ENCODE measurements at places on chromosomes 2 and 18.

DNA sequence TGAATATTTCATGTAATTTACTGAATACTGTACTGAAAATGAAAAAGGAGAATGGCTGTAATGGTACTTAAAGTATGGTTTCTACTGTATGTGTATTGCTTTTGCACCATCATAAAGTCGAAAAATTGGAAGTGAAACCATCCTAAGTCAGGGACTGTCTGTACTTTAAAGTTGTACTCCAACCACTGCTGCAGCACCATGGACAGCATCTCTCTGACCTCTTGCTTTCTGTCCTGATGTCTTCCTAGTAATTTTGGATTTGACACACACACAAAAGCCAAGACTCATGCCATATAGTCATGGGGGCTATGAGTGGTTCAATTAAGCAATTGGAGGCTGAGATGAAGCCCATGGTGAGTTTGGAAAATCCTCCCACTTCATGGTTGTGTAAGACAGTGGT is 256.3 kb upstream of the PKDCC start:
- no peak for DNase-seq

GRCh38 chr18:31280502-31280901 is 37.5 kb upstream of the DSG1 start:
- no peak for DNase-seq

DNA sequence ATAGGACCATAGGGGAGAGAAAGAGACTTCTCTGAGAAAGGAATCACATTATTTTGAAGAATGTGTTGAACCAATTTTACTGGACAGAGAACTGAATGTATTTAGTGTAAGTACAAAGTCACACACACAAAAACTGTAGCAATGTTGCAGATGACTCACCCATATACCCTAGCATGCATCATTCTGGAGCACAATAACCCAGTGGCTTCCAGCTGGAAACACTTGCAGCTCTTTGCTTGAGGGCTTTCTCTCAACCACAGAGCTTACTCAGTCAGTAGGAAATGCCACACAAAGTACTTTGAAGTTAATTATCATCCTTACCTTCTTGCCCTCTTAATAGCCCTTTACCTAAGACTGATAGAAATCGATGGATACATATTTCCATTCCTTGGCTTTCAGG is 760.0 kb upstream of the FSHR start:
- no peak for DNase-seq

DNA sequence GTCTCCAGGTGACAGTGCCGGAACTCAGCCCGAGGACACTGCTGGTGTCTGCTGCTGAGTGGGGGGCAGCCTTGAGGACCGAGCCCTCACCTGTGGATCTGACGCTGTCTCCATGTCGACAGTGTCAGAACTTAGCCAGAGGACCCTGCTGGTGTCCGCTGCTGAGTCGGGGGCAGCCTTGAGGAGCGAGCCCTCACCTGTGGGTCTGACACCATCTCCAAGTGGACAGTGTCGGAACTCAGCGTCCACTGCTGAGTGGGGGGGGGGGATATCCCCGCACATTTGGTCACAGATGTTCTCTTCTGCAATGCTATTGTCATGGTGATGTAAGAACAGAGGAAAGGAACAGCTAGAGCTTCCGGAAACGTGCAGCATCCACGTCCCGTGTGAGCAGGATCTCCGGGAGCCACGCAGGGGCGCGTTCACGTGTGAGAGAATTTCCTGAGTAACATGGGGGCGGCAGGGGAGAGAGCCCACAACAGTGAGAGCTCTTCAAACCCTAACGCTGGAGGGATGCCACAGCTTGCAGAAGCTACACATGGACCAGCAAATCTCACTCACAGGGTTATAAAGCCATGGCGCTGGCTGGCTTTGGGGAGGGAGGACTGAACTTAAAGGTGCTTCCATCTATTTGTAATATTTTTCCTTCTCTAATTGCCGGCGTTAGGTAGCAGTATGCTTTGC is 250.7 kb upstream of the SALL3 start:
- no peak for DNase-seq

GRCh38 chr2:69385443-69386151 is 1.4 kb downstream of the GFPT1 start:
- no peak for DNase-seq

DNA sequence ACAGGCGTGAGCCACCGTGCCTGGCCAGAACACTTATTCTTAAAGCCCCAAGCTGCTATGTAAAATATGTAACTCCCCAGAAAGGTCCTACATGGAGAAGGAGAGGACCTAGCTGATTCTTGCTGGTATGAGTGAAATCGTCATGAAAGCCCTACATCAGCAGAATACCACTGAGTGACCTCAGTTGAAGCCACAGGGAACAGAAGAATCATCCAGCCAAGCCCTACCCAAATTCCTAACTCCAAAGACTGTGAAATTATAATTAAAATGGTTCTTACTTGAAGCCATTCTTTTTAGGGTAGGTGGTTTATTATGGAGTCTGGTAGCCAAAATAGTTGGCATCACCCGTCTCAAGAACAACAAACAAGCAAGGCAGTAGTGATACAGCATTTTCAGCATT is 4.5 kb upstream of the DTNB start:
- DNase-seq: no peak

- no peak for DNase-seq
These were observed 24.2 kb downstream of the VRK2 start for GRCh38 chr2:58070765-58071164.

GRCh38 chr2:100321179-100321865 is 979 bp downstream of the LONRF2 start:
- DNase-seq: no peak

GRCh38 chr2:98134172-98135005 is 47.4 kb downstream of the VWA3B start:
- no peak for DNase-seq

- DNase-seq: no peak
These were observed 13.3 kb downstream of the ANKRD44 start for GRCh38 chr2:197297266-197297665.

DNA sequence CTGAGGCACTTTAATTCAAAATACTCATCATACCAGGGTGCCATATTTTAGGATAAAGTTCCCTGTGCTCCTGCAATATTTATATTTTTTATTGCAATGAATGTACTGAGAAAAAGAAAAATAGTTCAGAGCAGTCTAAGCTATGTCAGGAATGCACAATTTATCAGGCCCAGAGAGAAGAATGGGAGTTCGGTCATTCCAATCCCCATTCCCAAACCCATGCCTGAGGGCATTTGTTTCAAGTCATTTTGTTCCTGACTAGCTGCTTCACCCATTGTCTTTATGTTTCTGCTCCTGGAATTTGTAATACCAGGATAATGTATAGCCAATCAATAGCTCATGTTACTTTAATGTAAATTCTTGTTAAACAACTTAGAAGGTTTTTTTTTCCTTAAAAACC is 24.4 kb upstream of the FTCDNL1 start:
- no peak for DNase-seq

Measured in RWPE2 (cell line).